Activated naive CD4-positive, alpha-beta T cell treated with anti-CD3 and anti-CD28 coated beads, Interleukin-2, amount 50 U/mL, for 16 hours (primary cell): ENCODE measurements at places on chromosomes 2 and 18.

- DNase-seq = no peak
These were observed 102.9 kb downstream of the CDH2 start for GRCh38 chr18:28074076-28074475.

DNA sequence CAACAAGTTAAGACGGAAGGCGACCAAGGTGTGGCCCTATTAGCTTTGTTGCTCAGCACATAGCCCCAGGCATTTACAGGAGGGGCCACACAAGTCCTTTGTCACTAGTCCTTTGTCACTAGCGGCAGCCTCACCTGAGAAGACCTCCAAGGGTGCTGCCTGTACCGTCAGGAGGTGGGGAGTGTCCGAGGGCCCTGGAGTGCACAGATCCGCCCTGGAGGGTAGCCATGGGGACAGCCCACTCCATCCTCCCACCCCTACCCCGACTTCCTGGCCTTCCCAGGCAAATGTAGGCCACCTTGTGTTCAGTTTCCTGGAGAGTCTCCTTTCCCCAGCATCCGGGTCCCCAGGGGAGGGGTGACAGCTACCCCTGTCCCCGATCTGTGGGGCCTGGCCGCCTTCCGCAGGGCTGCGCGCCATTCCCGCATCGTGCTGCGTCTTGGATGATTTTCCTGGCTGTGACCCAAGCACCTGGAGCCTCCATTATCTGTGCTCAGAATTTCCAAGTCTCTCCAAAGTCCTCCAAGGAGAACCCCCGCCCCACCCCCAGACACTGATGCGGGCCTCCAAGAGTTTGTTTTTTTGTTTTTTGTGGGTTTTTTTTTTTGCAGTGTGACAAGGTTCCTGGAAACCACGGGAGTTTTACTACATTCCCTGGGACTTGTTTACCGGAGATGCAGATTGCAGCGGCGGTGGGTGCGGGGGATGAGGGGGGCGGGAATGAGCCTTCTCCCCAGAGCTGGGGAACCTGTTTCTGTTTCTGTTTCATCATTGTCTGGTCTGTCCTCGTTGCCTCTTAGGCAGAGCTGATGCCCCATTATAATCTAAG lies 28.6 kb downstream of the TEX44 start:
- DNase-seq = no peak

DNA sequence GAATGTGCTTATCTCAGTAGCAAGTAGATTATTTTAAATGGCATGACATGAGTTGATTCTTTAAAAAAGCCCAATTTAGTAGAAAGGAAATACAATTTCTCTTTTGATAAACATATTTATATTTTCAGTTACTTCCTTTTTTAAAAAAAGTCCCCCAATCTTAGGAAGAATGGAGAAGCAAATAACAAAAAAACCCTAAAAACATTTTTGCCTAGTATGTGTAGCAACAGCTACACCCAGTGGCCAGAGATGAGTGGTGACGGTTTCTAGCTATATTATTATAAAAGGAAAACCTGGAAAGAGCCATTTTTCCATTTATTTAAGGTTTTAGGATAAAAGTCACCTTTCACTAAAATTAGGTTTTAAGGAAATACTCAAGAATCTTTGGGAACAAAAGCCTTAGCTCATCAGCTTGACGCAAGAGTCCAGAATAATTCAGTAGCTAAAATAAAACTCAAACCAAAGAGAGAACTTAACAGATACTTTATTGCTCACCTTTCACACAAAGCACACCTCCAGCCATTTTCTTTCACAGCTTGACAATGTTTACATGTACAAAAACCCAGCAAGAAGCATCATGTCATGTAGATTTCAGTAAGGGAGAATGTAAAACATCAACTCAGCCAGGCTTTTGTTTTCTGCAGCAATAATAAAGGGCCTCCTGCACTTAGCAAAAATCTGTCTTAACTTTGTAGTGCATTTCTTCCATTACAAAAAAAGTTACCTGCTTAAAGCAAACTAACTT lies 15.7 kb downstream of the FAM98A start:
- DNase-seq = no peak

DNA sequence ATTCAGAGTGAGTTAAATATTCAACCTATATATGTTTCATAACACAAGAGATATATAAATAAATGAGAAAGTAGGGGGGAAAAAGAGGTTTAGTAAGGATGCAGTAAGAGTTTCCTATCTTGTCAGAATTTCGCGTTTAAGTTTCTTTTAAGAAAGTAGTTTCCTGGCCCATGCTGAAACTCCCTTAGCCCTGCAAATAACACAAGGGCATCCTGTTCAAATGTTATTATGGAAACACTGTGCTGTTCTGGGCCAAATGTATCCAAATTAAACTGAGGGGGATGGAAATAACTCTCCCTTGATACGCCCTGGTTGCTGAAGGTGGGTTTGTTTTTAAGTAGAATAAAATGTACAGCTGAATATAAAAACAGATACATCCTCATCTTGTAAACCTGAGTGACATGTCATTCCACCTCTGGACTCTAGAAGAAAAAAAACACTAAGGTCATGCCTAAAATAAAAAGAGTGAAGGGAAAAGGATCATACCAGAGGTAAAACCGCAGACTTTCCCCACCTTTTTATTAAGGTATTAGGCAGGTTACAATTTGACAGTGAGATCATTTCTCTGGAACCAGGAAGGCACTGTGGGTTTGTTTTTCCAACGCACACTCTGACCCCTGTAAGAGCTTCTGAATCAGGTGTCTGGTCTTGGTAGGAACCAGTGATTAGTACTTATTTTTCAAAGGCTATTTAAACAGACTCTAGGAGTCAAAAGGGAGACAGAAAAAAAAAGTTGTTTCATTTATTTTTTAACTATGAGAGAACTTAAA lies 16.7 kb downstream of the BCL2 start:
- DNase-seq = no peak

- DNase-seq = no peak
These were observed 127.6 kb upstream of the ITGA6 start for GRCh38 chr2:172299741-172300140.

DNA sequence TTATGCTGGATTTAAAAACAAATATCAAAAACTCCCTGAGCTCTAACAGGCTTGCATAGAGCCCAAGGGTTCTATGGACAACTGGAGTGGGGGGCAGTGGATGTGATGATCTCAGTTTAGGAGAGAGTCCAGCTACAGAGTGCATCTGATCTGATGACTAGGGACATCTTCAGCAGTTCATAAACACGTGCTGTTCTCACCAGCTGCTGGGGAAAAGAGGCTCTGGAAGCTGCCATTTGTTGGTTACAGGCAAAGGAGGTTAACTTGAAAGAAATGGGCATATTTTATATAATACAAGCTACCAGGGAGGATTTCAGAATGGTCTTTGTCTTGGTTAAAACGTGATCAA lies 36.0 kb upstream of the ZNF396 start:
- DNase-seq = no peak

GRCh38 chr2:95052307-95052706 lies 26.8 kb downstream of the MAL start:
- DNase-seq = no peak

- no peak for DNase-seq
These were observed 199.2 kb upstream of the NRP2 start for GRCh38 chr2:205483095-205483494.

GRCh38 chr2:41966431-41966893 lies 81.4 kb upstream of the PKDCC start:
- no peak for DNase-seq

GRCh38 chr2:66437691-66438497 lies 3.0 kb downstream of the MEIS1 start:
- DNase-seq = no peak

DNA sequence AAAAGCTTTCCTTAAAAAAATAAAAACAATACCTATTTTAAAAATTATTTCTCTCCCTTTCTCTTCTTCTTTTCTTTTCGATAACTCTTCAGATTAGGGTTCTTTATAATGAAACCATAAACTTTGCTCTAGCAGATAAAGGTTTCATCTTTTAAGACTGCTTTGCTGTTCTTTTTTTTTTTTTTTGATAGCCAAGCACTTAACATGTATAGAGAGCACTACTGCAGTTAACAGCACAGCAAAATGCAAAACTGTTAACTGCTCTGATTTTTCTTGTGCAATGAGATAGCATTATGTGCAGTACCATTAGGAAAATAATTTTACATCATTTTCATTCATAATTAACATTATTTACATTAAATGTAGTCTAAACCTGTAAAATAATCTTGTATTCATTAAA lies 36.3 kb downstream of the GALNT1 start:
- DNase-seq = no peak

GRCh38 chr2:169348321-169349024 lies 13.9 kb downstream of the LRP2 start:
- no peak for DNase-seq
